Stimulated activated CD8-positive, alpha-beta memory T cell treated with anti-CD3 and anti-CD28 coated beads, Interleukin-4, amount 100 ng/mL, for 1 hour (primary cell): ENCODE measurements at places on chromosomes 5 and 9.

- DNase-seq = no peak
Measured at GRCh38 chr9:8628791-8629190, 829.2 kb upstream of the DMAC1 start.

DNA sequence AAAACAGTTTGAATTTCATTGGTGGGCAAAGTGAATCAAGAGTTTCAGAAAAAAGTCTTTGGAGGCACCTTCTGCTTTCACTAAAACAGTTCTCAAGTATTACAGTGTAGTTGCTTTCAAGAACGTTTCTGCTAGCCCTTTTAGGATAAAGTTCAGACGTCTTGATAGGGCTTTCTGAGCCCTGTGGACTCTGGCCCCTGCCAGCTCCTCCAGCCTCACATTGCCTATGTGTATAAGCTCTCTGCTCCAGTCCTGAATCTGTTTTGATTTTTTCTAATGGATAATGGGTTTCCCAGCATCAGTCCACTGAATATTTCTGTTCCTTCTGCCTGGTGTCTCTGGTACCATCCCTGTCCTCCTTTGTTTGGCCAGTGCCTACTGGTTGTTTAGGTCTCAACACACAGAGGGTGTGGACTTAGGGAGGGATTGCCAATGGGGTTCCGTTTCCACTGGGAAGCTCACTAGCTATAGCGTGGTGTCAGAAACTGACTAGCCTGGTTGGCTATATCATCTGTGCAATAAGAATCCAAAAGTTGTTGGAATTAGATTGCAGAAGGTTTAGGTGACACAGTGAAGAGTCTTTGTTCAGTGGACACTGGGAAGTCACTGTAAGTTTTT lies 26.4 kb downstream of the ARHGAP26 start:
- DNase-seq = no peak

- no peak for DNase-seq
Measured at GRCh38 chr5:103519550-103519949, 43.0 kb downstream of the NUDT12 start.

DNA sequence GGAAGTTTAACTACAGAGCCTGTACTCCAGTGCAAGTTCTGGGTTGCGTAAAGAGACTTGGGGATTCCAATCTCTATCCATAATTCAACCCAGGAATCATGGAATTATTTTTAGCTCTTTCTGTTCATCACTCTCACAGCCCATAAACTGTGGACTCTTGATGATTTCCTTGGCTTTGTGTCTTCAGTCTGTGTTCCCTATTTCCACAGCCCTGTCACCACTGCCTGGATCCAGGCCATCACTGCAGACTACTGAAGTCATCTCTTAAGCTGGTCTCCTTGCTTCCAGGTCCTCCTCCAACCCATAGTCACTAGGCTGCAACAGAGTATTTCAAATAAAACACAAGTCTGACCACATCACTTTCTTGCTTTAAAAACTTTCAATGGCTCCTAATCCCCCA lies 211.7 kb downstream of the PLK2 start:
- no peak for DNase-seq

DNA sequence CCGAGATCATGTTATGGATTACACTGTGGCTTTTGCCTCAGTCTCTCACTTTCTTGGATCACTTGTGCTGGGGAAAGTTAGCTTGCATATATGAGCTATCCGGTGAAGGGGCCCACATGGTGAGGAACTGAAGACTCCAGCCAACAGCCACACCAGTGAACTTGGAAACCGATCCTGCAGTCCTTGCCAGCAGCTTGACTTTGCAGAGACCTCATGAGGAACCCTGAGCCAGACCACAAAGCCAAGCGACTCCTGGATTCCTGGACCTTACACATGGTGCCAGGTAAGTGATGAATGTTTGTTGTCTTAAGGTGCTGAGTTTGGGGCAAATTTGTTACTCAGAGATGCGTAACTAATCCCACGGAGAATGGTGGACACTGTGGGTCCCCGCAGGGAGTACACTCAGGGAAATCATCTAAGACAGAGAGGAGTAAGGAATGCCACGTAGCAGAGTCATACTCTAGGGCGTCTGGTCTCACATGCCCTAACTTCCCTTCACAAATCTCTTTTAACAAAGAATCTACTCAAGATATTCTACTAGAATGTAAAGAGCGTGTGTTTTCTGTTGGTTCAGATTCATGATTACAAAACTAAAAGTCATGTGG lies 76.5 kb upstream of the PJA2 start:
- DNase-seq = no peak

GRCh38 chr5:142686210-142686734 lies 382 bp upstream of the FGF1 start:
- no peak for DNase-seq

DNA sequence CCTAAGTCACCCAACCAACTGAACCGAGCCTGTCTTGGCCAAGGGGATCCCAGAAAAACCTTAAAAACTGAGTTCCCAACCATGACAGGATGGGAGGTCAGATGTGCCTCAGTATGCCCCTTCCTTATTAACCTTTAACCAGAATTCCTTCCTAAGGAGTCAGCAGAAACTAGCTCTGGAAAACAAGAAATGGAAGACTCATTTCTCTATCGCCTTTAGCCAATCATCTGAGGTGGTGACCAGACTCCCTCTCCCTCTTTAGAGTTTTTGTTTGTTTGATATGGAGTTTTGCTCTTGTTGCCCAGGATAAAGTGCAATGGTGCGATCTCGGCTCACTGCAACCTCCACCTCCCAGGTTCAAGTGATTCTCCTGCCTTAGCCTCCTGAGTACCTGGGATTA lies 37.5 kb downstream of the SLC28A3 start:
- no peak for DNase-seq

DNA sequence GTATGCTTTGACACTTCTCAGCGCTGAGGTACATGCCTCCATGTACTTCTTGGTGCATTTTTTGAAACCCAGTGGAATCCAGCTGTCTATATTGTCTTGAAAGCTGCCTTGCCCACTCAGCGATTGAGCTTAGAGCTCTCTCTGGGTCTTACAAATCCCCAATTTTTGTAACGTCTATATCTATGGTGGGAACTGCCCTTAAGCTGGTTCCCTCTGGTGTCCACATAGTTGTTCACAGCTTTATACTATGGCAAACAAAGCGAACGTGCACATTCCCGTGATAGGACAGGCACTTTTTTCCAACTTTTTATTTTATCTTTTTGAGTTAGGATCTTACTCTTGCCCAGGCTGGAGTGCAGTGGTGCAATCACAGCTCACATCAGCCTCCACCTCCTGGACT lies 20.9 kb downstream of the CDHR2 start:
- DNase-seq = no peak

DNA sequence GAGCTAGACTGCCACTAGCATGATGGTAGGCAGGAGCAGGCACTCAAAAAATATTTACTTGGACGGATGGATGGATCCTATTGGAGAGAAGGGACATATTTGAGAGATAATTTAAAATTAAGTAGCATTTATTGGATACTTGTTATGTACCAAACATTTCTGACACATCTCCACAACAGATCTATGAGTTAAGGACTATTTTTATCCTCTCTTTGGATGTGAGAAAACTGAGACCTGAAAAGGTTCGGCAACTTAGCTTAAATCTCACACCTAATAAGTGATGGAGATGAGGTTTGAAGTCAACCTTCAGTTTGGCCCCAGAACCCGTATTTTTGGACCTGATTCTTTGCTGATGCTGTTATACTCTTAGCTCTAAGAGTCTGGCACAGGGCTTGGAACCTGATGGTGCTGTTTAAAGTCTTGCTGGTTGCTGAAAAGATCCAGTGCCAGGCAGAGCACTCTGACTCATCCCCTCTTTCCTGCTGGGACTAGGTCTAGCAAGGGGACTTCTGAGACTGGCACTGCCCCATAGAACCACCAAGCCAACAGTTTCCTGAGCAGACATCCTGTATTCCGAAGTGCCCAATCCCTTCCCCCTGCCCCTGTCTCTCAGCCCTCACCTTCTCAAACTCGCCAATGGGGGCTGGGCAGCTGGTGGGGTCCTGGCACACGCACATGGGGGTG lies 15.6 kb downstream of the SPARC start:
- DNase-seq = no peak

GRCh38 chr5:159217236-159217635 lies 7.9 kb upstream of the RNF145 start:
- no peak for DNase-seq
